ENCODE measurements at places on chromosomes 13 and 19.
A peak's percentile ranks its signal among the peaks of the same experiment; 100 is the strongest.

DNA sequence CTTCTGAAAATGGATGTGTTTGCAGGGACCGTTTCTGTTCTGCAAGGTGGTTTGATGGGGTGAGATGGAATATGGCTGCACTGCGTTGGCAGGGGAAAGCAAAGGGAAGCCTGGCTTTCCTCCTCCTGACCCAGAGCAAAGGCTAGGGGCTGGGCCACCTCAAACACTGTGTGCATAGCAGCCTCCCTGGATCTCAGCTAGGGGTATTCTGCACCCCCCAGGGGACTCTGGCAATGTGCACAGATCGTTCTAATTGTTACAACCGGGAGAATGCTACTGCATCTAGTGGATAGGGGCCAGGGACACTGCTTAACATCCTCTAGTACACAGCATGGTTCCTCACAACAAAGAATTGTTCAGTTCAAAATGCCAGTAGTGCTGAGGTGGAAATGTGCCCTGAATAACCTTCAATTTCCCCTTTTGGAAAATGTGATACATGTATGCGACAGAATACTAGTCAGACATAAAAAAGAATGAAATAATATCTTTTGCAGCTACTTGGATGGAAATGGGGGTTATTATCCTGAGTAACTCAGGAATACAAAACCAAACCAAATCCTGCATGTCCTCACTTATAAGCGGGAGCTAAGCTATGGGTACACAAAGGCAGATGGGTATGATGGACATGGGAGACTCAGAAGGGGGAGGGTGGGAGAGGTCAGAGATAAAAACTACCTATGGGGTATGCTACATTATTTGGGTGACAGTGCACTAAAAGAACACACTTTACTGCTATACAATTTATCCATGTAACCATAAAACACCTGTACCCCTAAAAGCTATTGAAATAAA lies 671.2 kb downstream of the UQCRFS1 start:
- no peak for DNase-seq

GRCh38 chr13:113927661-113928581 lies 46.0 kb downstream of the C13orf46 start:
- no peak for DNase-seq

GRCh38 chr19:14059652-14060155 lies 2.2 kb downstream of the PALM3 start:
- no peak for DNase-seq

- DNase-seq: no peak
Observed at GRCh38 chr13:30111810-30112209, 195.5 kb downstream of the KATNAL1 start.

DNA sequence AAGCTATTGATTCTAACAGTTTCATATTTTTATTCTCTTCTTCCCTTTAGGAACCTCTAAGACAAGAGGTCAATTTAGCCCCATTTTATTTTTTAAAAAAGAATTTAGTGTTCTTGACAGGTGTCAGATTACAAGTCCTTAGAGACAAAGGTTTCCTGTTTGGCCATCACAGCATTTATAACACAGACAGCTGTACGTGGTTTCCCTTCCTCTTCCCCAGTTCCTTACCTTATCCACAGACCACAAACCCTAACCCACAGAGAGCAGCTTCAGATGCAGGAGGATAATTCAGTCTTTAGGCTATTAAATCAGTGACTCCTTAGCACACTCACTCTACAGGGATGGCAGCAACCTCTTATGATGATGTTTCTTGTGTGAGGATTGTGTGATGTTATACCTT lies 1210.1 kb downstream of the DIAPH3 start:
- DNase-seq: no peak

DNA sequence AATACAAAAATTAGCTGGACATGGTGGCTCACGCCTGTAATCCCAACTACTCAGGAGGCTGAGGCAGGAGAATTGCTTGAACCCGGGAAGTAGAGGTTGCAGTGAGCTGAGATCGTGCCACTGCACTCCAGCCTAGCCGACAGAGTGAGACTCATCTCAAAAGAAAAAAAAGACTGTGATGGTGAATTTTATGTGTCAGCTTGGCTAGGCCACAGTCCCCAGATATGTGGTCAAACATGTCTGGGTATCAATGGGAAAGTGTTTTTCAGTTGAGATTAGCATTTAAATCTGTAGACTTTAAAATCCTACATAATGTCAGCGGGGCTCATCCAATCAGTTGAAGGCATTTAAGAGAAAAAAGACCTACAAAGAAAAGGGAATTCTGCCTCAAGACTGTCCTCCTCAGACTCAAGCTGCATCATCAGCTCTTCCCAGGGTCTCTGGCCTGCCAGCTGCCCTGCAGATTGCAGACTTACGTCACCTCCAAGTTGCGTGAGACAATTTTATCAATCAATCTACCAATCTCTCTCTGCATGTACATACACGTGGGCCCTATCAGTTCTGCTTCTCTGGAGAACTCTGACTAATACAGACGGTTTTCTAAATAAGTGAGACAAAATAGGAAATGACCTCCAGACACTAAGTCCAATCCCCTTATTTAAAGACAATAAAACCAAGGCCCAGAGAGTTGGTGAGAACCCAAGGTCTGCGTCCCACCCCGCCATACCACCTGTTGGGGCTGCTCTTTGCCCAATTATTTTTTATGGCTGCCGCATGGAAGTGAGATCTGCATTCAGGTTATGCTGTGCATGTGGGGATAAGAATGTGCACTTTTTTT lies 99.2 kb downstream of the ABCC4 start:
- no peak for DNase-seq

- DNase-seq: no peak
Observed at GRCh38 chr19:28285917-28286316, 927.0 kb downstream of the UQCRFS1 start.

GRCh38 chr13:39159846-39160370 lies 121.7 kb downstream of the NHLRC3 start:
- DNase-seq: no peak

DNA sequence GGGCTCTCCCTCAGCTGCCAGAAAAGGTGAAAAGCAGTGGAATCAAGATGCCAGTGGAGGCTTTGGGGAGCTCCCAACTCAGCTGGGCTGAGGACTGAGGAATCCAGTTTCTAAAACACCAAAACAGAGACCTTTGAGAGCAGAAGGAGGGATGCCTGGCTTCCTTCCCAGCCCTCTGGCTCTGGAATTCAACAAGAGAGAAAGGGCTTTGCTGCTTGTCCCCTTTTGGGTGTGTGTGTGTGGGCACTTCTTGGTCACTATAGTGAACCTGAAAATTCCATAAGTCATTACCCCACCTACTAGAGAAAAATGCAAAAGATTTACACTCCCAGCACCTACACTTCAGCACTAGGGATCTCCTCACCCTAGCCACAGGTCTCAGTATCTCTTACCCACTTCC lies 30.3 kb upstream of the CYP2B6 start:
- no peak for DNase-seq

GRCh38 chr13:30900436-30900835 lies 5.6 kb upstream of the MEDAG start:
- DNase-seq: no peak

GRCh38 chr13:99119656-99120055 lies 81.0 kb upstream of the UBAC2 start:
- no peak for DNase-seq

DNA sequence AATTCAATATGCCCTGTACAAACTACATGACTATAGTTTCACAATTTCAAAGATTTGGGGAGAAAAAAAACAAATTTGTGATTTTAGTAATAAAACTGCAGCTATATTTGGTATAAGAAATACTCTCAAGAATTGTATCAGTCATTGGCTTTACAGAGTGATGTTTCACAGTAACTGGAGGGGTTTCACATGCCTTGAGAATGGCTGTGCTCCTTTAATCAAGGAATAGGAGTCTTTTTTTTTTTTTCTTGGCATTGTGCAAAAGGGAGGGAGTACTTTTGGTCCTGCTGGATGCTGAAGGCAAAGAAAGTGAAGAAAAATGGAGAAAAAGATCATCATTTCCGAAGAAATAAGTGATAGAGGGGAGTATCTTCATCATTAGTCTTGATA lies 6.8 kb downstream of the ZNF507 start:
- DNase-seq: no peak

- DNase-seq: no peak
Observed at GRCh38 chr13:97225533-97225932, 3.4 kb downstream of the MBNL2 start.

DNA sequence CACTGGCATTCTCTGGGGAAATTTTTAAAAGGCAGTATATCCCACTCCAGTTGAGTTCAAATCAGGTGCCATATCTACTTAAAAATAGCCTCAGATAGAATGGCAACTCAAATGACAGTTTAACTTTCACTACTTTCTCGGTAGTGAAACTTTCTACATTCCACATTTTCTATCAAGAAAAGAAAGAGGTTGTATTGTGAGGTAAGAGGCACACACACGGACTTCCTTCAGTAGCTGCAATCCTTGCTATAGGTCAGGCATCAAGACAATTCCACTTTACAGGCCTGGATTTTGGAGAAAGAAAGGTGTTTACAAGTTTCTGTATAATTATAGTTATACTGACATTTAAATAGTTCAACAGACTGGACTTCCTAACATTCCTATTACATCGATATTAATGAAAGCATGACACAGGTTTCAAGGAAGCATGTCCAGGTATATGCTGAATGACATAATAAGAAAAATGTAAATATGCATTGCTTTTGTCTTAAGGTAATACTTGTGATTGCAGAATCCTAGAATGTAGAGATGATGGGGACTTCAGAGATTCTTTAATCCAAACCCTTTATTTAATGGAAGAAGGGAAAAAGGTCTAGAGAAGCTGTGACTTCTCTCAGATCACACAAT lies 5.2 kb downstream of the STARD13 start:
- no peak for DNase-seq

- no peak for DNase-seq
Observed at GRCh38 chr19:21143428-21143827, 1.6 kb downstream of the ZNF431 start.

GRCh38 chr13:26998292-26998691 lies 173.3 kb downstream of the USP12 start:
- no peak for DNase-seq

DNA sequence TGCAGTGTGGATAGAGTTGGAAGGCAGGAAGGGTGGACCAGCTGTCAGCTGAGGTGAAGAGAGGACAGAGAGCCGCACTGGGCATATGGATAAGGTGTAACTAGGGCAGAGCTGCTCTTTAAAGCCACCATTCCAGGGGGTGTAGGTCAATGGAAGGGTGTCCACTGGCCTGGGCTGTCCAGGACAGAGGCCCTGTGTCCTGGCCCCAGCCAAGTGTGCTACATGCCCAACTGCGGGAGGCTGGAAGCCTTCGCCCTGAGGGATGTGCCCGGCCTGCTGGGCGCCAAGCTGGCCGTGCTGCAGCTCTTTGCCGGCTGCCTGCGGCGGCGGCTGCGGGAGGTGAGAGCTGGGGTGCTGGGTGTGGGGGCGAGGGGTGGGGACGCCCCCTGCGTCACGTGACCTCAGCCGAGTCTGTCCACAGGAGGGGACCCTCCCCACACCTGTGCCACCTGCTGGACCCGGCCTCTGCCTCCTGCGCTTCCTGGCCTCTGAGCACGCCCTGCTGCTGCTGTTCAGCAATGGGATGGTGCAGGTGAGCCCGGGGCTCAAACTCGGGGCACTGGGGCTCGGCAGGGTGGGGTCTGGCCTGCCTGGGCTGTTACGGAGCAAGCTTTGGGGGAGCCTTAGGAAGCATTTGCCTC lies 9.8 kb downstream of the PLK5 start:
- no peak for DNase-seq

- no peak for DNase-seq
Observed at GRCh38 chr19:31470229-31470939, 121.1 kb upstream of the TSHZ3 start.

DNA sequence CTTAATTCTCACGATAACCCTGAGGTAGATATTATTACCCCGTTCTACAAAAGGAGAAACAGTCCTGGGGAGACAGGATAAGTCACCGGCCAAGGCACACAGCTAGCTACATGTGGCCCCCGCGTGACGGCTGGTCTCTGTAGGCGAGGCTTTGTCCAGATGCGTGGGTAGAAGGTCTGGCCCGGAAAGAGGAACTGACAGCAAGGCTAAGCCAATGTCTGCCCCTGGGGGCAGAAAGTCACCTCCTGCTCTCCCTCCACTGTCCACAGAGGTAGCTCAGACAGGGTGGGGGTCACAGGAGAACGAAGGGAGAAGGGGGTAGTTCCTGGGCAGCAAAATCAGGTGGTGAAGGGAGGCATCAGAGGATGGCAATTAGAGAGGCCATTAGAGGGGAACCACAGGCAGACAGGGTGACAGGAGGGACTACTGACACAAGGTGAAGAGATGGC lies 1.8 kb downstream of the APOC4 start:
- no peak for DNase-seq

GRCh38 chr13:98678741-98679140 lies 73.7 kb downstream of the SLC15A1 start:
- no peak for DNase-seq

- no peak for DNase-seq
Observed at GRCh38 chr13:104442536-104442935, 1376.3 kb upstream of the SLC10A2 start.

DNA sequence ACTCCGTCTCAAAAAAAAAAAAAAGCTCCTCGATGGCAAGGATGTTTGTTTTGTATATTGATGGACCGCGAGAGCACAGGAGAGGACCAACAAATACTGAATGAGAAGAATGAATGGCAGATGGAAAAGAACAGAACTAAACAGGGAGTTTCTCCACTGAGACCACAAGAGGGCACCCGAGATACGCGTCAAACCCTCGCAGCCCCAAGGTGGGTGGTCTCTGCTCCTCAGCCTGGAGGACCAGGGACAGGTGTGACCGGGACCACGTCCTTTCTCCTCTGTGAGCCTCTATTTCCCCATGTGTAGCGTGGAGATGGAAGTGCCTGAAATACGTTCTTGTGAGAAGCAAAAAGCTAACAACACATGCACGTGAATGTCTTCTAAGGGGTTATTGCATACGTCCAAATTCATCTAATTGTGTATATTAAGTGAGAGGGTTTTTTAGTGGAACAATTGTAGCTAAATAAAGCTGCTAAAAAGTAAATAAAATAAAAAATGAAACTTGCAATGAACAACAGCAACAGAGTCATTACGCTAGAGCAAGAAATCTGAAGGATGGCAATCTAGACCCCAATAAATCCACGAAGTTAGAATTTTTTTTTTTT lies 8.3 kb upstream of the CDC42EP5 start:
- peak; percentile 57 for DNase-seq

DNA sequence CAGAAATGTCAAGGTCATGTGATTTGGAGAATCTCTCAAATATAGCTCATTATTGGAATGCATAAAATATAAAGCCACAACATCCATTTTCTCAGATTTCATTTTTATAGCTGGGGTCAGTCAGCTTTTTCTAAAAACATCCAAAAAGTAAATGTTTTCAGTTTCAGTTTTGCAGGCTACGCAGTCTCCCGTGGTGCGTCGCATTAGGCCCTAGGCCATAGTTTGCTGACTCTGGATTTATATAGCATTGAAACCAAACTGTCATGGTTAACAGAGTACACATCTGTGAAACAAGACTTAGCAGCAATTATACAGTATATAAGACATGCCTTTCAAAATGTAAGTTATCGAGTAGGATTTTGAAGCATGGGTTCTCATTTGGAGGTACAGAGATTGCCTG lies 140.0 kb downstream of the IRS2 start:
- DNase-seq: no peak

DNA sequence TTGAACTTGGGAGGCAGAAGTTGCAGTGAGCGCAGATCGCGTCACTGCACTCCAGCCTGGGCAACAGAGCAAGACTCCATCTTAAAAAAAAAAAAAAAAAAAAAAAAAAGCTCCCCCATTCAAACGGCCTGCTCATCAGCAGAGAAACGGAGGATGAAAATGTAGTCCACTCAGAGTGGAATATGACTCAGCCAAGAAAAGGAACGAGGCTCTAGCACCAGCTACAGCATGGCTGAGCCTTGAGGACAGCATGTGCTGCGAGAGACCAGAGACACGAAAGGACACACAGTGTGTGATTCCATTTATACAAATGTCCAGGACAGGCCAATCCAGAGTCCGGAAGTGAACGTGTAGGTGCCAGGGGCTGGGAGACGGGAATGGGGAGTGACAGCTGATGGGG lies 18.1 kb upstream of the MIER2 start:
- no peak for DNase-seq

Data from NCI-H1694 treated with DMSO at 0.1 percent for 48 hours (cell line).